Islet precursor cell (in vitro differentiated cells): ENCODE measurements at places on chromosomes 16 and 17.

- DNase-seq = no peak
These were observed 5.3 kb upstream of the POLR3E start for GRCh38 chr16:22291860-22292318.

DNA sequence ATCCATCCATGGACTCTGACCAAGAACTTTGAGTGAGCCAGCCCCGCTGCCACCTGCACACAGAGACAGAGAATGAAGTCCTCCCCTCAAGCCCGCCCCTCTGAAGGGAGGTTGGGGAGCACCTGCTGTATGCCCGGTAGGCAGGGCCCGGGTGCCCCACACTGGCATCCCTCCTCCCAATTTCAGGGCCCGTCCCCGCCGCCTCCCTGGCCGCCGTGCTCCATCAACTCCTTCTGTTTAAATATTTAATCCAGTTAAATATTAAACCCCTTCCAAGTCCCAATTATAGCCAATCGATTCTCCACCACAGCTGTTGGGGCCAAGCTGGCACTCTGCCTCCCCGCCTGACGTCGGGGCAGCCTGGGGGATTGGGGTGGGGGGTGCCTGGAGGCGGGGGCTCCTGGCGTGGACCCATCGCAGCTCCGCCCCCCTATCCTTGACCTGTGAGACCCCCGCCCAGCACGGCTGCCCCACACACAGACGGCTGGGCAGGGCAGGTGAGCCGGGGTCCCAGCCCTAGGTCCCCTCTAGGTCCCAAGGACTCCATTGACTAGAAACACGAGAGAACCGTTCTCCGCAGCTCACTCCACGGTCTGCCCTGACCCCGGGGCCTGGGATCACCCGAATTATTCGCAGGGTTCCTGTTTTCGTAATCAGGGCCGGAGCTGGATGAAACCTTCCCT is 18.0 kb upstream of the CACNA1H start:
- no peak for DNase-seq

- no peak for DNase-seq
These were observed 1.6 kb upstream of the KCNJ12 start for GRCh38 chr17:21374441-21375161.

DNA sequence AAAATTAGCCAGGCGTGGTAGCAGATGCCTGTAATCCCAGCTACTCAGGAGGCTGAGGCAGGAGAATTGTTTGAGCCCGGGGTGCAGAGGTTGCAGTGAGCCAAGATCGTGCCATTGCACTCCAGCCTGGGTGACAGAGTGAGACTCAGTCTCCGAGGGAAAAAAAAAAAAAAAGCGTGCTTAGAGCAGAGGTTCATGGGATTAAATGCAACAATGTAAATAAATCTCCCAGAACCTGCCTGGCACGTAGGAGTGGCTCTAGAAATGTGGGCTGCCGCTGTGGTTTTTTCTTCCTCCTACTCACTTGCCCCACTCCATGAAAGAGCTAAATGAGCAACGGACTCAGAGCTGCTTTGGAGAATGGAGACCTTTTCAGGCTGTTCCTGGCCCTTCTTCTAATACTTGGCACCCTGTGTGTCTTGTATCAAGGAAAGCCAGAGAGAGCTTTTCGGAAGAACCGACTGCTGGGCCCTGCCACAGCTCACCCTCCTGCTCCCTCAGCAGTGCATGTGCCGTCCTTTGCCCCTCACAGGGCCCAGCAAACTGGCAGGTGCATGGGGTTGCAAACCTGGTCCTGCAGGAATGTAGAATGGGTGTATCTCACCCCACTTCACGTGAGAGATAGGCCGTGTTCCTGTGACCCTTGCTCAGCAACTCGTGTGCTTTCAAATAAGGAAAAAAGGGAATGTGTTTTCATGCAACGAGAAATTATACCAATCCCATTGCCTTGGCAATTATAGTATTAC is 52.0 kb downstream of the LDHD start:
- DNase-seq = no peak

- no peak for DNase-seq
These were observed 138.9 kb upstream of the CDH11 start for GRCh38 chr16:65260746-65261145.

DNA sequence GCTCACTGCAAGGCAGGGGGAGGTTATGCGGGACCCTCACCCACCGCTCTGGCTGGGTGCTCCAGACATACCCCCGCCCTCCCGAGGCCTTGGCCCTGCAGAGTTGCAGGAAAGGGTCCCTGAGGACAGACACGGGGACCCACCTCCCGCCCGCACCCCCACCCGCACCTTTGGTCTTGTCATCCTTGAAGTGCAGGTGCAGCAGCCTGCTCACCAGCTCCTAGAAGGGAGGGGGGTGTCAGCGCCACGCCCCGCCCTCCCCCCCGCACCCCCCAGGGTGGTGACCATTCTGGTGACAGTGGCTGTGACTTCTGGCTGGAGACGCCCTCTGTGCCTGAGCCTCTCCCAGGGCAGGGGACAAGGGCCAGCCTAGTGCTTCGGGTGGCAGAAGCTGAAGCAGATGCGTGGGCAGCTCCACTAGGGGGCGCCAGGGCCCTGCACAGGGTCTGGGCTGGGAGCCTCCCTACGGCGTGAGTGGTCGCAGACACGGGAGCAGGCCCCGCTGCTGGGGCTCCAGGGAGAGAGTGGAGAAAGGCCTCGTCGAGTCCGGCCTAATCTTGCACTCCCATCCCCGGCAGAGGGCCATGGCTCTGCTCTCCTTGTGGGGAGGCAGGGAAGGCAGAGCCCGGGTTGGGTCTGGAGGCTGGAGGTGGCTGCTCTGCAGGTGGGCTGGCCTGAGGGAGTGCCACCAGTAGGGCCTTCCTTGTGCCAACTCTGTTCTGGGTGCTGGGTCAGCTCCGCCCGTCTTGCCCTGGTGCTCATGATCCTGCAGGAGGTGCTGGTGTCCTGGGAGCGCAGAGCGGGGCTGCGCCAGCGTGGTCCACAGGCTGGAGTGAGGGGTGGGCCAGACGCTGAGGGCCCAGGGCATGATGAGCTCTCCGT is 2.7 kb downstream of the CENPX start:
- peak; percentile 92 for DNase-seq

DNA sequence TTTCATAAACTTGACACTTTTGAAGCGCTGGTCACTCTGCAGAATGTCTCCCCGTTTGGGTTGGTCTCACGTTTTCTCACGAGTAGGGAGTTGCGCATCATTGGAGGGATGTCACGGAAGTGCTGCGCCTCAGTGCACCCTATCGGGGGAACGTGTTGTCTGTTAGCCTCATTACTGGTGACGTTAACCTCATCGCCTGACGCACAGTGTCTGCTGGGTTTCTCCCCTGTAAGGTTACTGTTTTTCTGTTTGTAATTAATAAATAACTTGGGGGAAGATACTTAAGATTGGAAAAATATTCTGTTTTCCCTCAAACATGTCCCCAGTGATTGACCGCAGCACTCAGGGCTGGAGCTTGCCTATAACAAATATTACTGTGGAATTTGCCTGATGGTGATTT is 26.7 kb downstream of the VAC14 start:
- DNase-seq = no peak

GRCh38 chr16:57623251-57624043 is 5.0 kb upstream of the ADGRG1 start:
- DNase-seq = peak; percentile 98

- no peak for DNase-seq
These were observed 4.2 kb downstream of the MFAP4 start for GRCh38 chr17:19382531-19383444.

DNA sequence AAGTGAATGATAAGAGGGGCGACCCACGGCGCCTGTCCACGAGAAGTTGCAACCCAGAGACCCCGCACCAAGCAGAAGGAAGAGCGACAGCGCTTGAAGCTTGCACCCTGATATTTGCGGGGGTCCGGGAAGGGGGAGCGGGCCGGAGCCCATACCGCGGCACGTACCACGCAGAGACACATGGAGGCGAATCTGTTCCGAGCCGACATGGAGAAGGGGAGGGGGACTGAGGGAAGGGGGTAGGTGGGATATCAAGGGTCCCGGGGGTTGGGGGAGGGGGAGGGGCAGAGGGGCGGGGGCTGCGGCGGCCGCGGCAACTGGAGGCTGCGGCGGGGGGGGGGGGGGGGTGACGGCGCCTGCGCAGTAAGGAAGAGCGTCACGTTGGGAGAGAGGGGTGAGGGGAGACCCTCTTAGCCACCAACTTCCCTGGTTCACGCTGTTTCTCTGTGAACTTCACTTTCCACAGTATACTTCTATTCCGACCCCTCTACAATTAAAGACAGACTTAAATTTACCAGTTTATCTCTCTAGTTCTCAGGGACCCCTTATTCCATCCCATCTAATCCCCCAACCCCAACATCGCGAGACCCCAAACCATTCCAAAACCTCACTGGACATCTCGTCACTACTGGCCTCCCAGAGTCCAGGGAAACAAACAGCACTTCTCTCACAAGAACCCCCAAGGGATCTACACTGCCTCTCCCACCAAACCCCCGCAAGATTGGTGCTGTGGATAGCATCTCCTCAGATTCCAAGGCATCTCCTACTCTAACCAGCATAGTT is 8.0 kb downstream of the DLG4 start:
- DNase-seq = no peak

- peak; percentile 91 for DNase-seq
These were observed 19.9 kb upstream of the PLLP start for GRCh38 chr16:57304169-57305061.

- peak; percentile 63 for DNase-seq
These were observed 479 bp downstream of the IRX6 start for GRCh38 chr16:55324285-55325079.

GRCh38 chr17:8004899-8005298 is 2.5 kb downstream of the GUCY2D start:
- DNase-seq = peak; percentile 66

DNA sequence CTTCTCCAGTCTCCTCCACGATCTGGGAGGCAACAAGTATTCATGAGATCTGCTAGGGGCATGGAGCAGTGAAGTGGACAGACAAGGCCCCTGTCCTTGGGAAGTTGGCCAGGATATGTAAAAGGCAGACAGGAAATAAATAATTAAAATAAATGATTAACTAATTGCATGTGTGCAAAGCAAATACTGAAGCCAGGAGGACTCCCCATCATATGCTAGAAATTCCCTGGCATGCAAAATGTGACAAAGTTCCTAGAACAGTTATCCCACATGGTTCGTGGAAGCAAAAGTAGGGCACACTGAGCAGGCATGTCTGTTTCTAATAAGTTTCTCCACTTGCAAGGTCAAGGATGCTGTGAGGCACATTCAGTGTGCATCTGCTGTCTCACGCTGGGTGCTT is 86.8 kb downstream of the CDYL2 start:
- DNase-seq = no peak

DNA sequence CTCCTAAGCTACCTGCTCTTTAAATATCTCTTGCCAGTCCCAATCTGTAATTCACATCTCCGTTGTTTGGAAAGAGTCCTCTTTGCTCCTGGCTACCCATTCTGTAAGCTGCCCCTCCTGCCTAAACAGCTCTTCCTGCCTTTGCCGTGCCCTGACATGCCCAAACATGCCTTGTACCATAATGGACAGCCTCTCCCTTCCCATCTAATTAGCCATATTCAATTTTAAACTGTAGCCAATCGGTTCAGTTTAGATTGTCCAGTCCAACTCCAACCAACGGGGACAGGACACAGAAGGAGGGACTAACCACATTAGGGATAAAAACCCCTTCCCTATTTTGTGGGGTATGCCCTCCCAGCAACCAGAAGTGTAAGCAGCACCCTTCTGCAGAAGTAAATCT is 30.6 kb upstream of the CLEC3A start:
- peak; percentile 75 for DNase-seq

- no peak for DNase-seq
These were observed 181.1 kb downstream of the MYO1D start for GRCh38 chr17:32695864-32696263.

- DNase-seq = no peak
These were observed 26.4 kb downstream of the RNF135 start for GRCh38 chr17:30997270-30997669.

DNA sequence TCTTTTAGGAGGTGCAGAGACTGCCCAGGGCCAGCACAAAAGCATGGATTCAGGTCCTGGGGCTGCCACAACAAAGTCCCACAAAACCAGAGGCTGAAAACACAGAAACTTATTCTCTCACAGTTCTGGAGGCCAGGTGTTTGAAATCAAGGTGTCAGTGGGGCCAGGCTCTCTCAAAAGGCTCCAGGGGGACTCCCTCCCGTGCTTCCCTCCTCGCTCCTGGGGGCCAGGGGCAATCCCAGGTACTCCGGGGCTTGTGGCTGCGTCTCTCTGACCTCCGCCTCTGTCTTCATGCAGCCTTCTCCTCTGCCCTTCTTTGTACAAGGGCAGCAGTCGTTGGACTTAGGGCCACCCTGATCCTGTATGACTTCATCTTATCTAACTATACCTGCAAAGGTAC is 8.3 kb upstream of the RBFOX3 start:
- peak; percentile 46 for DNase-seq

- DNase-seq = no peak
These were observed 31.6 kb upstream of the CDRT15 start for GRCh38 chr17:14268264-14268663.
